ENCODE measurements at places on chromosomes 7 and 10. TPM values are rescaled to one million over a fixed set of nuclear protein-coding genes. Genes with fewer than 3 reads are reported as not detected.
A peak's percentile ranks its signal among the peaks of the same experiment; 100 is the strongest.

DNA sequence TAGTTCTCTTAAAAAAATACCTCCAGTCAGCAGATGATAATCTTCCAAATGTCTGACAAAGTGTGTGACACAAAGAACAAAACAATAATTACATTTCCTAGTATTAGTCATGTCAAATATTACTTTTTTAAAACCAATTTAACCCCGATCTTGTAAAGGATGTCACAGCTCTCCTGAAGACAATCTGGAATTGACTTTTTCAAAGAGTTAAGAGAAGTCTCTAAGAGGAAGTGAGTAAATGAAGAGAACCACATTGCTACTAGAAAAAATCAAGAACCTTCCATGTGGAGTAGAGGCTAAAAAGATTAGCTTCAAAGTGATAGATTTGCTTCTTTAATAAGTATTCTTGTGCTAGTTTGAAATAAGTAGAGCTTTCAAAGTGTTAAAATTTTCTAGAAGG lies 218.2 kb upstream of the IMMP2L start:
- H3K4me1 ChIP-seq = no peaks in the 10 kb centered on the region
- no peak for DNase-seq
- H3K27me3 ChIP-seq = no peaks in the 10 kb centered on the region
- peaks cover 3% of the 10 kb centered on the region for H3K36me3 ChIP-seq
- H3K27ac ChIP-seq = no peak overlapping the region
- no peak overlapping the region for H3K4me3 ChIP-seq

DNA sequence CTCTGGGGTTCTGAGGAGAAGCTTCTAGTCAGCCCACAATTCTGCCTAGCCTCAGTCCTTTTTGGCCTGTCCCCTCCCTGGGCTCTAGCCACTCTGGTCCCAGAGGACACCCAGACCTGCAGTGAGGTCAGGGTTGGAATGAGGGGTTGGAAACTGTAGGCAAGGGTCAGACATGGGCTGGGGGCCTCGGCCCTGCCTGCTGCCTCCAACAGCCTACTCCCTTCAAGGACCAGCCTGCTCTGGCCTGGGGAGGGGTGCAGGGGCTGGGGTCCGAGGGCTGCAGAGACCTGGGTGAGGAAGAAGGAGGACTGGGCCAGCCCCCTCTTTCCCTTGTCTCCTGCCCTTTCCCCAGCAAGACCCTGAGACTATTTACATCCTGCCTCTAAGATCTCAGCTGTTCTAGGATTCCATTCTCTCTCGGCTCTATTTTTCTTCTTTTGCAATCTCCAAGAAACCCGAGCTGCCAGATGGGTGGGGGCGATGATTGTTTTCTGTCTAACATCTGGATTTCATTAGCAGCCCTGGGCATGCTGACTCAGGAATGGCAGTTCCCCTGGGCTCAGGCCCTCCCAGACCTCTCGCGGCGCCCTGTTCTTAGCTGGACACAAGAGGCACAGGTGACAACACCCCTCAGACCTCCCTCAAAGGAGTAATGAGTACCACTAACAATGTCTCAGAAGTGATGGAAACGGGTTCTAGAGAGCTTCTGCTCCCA lies 23.1 kb downstream of the ZCCHC24 start:
- no peaks in the 10 kb centered on the region for H3K4me1 ChIP-seq
- no peak overlapping the region for H3K4me3 ChIP-seq
- no peak overlapping the region for H3K27ac ChIP-seq

DNA sequence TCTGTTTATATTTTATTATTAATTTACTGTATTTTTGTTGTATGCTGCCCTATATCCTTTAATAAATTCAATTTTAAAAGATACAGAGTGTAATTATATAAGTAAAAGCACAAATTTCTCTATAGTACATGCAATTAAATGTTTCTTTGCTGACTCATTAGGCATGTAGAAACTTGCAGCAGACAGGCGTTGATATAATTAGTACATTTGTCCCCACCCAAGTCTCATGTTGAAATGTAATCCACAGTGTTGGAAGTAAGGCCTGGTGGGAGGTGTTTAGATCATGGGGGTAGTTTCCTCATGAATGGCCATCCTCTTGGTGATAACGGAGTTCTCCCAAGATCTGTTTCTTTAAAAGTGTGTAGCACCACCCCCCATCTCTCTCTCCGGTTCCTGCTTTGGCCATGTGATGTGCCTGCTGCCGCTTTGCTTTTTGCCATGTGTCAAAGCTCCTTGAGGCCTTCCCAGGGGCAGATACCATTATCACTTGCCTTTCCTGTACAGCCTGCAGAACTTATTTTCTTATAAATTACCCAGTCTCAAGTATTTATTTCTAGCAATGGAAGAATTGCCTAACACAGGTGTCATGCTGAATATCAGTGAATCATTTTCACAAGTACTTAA lies 63.7 kb downstream of the TSPAN12 start:
- no peak overlapping the region for H3K27ac ChIP-seq
- H3K36me3 ChIP-seq = no peaks in the 10 kb centered on the region

The NUPR2 gene
- total RNA-seq = 1.1 TPM

- no peak overlapping the region for H3K4me3 ChIP-seq
- no peaks in the 10 kb centered on the region for H3K4me1 ChIP-seq
- no peaks in the 10 kb centered on the region for H3K36me3 ChIP-seq
- no peak overlapping the region for H3K27ac ChIP-seq
- H3K27me3 ChIP-seq = no peaks in the 10 kb centered on the region
Measured at GRCh38 chr10:121579656-121580055, 18.6 kb downstream of the FGFR2 start.

GRCh38 chr7:4959893-4960292 lies 906 bp upstream of the MMD2 start:
- no peak for DNase-seq
- no peaks in the 10 kb centered on the region for H3K27me3 ChIP-seq
- H3K27ac ChIP-seq = no peak overlapping the region
- no peaks in the 10 kb centered on the region for H3K36me3 ChIP-seq
- H3K4me1 ChIP-seq = peaks cover 2% of the 10 kb centered on the region

The LRRTM3 gene
- 0.06 TPM for total RNA-seq

GRCh38 chr10:110212119-110213006 lies 5.0 kb downstream of the MXI1 start:
- H3K27ac ChIP-seq = peak overlapping the region; percentile 47
- no peaks in the 10 kb centered on the region for H3K36me3 ChIP-seq
- H3K4me1 ChIP-seq = peaks cover 7% of the 10 kb centered on the region
- no peaks in the 10 kb centered on the region for H3K27me3 ChIP-seq
- peak; percentile 67 for DNase-seq
- H3K4me3 ChIP-seq = no peak overlapping the region

DNA sequence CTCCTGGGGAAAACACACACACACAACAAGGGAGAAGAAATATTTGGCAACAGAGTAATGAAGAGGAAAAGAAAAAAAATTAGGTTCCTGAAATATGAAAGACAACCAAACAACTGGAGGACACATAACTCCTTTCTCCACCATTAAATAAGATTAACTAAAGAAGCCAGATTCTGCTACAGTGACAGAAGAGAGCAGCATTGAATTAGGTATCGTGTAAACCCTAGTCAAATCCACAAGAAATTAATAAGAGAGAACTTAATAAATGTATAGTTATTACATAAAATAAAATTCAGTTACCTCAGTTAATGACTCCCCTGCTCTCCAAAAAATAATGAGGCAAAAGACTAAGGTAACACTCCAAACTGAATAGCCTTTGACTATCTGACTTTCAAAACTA lies 306.7 kb downstream of the CRPPA start:
- DNase-seq = no peak
- no peaks in the 10 kb centered on the region for H3K4me1 ChIP-seq
- no peak overlapping the region for H3K4me3 ChIP-seq
- peaks cover 2% of the 10 kb centered on the region for H3K36me3 ChIP-seq
- no peak overlapping the region for H3K27ac ChIP-seq

The GSTO2 gene
- total RNA-seq = 3.5 TPM

The SFXN3 gene
- 91.5 TPM for total RNA-seq

The TMEM270 gene
- not detected for total RNA-seq

DNA sequence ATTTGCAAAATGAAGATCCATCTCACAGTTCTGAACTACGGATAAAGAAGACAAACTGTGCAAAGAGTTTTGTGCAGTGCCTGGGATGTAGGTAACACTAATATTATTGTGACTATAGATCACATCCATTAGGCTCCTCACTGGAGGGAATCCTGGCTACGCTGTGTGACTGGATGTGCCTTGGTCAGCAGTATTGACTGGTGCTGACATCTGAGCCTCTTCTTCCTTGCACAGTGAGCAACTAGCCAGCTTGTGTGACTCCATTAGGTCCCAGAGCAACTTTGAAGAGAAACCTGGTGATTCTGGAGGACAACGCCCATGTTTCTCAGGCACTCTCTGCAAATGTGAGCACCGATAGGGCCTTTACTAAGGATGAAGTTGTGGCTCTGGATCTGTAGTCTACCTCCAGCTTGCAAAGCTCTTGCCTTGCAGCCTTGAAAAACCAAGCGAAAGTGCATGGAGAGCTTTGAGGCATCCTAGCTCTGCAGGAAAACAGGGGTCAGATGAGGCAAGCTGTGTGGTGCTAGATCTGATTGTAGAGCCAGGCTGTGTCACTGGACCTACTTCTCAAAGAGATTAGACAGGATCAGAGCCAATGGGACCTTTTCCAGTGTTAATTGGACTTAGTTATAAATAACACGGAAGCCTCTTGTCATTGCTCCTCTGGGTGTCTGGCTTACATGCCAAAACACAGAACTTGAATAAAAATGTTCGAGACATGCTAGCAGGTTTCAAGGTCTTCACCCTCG lies 303.6 kb upstream of the LYZL1 start:
- no peak for DNase-seq
- H3K27ac ChIP-seq = peak overlapping the region; percentile 32
- H3K36me3 ChIP-seq = no peaks in the 10 kb centered on the region
- H3K27me3 ChIP-seq = no peaks in the 10 kb centered on the region

The PDGFA gene
- 114 TPM for total RNA-seq

The ANLN gene
- 3.8 TPM for total RNA-seq

The COL13A1 gene
- 13.6 TPM for total RNA-seq

The PRRT4 gene
- 0.23 TPM for total RNA-seq

DNA sequence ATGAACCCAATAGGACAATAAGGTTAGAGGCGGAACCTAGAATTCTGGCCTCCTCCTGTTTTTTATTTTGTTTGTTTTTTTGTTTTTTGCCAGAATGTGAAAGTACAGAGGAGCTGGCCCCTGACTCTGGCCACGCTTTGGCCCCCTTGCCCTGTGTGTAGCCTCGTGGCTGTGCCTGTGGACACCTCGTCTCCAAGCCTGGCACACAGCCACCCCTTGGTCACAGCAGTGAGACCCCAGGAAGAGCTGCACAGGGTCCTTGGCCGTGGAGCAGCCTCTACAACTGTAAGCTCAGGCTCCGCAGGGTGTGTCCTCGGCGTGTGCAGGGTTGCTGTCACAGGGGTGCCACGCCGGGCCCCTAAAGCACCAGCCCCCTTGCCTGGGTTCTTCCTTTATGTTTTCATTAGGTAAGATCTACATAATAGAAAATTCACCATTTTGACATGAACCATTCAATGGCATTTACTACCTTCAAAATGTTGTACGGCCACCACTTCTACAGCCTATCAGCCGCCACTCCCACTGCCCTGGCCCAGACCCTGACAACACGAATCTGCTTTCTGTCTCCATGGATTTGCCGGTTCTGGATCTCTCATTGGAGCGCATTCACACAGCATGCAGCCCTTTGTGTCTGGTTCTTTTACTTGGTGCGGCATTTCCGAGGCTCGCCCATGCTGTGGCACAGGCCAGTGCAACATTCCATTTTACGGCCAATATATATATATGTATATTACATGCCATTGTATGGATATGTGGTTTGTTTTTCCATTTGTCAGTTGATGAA lies 51.0 kb downstream of the AMZ1 start:
- no peaks in the 10 kb centered on the region for H3K36me3 ChIP-seq
- no peak overlapping the region for H3K4me3 ChIP-seq
- no peaks in the 10 kb centered on the region for H3K4me1 ChIP-seq

DNA sequence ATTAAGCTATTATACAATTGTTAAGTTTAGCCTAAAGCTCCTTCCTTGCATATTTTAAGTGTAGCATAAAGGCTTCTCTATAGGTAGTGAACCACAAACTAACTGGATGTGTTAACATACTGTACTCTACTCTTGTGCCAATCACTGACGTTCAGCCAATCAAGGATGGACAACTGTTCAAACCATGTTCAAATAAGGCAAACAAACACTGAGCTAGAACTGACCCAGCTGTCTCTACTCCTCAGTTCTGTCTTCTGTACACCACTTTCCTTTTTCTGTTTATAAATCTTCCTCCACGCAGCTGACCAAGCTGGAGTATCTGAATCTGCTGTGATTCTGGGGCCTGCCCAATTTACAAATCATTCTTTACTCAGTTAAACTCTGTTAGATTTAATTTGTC lies 188.7 kb upstream of the MBL2 start:
- no peaks in the 10 kb centered on the region for H3K27me3 ChIP-seq
- DNase-seq = no peak
- no peaks in the 10 kb centered on the region for H3K36me3 ChIP-seq
- no peaks in the 10 kb centered on the region for H3K4me1 ChIP-seq
- H3K27ac ChIP-seq = no peak overlapping the region

- no peaks in the 10 kb centered on the region for H3K36me3 ChIP-seq
- DNase-seq = no peak
- H3K4me1 ChIP-seq = no peaks in the 10 kb centered on the region
- no peak overlapping the region for H3K4me3 ChIP-seq
Measured at GRCh38 chr10:131172433-131172832, 139.1 kb downstream of the TCERG1L start.

- DNase-seq = no peak
- no peaks in the 10 kb centered on the region for H3K4me1 ChIP-seq
- H3K36me3 ChIP-seq = no peaks in the 10 kb centered on the region
- H3K27ac ChIP-seq = no peak overlapping the region
- H3K4me3 ChIP-seq = no peak overlapping the region
Measured at GRCh38 chr10:7045891-7046599, 364.8 kb downstream of the SFMBT2 start.

GRCh38 chr10:127338399-127339110 lies 142.2 kb upstream of the INSYN2A start:
- no peak overlapping the region for H3K27ac ChIP-seq
- DNase-seq = no peak
- H3K4me3 ChIP-seq = no peak overlapping the region
- no peaks in the 10 kb centered on the region for H3K27me3 ChIP-seq
- H3K36me3 ChIP-seq = peaks cover 1% of the 10 kb centered on the region

GRCh38 chr10:77770081-77770867 lies 132.7 kb upstream of the KCNMA1 start:
- H3K36me3 ChIP-seq = no peaks in the 10 kb centered on the region
- no peak overlapping the region for H3K4me3 ChIP-seq
- no peaks in the 10 kb centered on the region for H3K4me1 ChIP-seq
- H3K27ac ChIP-seq = no peak overlapping the region
- no peaks in the 10 kb centered on the region for H3K27me3 ChIP-seq

DNA sequence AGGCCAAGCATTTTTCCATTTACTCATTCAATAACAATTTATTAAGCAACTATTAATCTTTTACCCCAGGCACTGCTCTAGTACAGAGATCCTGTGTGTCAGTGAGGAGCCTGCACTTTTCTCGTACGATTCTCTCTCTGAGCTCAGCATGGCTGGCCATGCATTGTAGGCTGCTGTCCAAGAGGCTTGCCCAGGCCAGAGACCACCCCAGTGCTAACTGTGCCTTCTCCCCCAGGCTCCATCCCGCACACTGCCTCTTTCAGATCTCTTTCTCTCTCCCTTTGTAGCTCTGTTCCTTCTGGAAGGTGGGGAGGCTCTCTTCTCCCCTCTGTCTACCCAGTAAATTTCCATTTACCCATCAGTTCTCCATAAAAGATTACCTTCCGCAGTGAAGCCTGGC lies 101.0 kb upstream of the IKZF1 start:
- no peak overlapping the region for H3K27ac ChIP-seq
- no peak for DNase-seq
- no peaks in the 10 kb centered on the region for H3K27me3 ChIP-seq
- H3K4me1 ChIP-seq = no peaks in the 10 kb centered on the region
- no peaks in the 10 kb centered on the region for H3K36me3 ChIP-seq
- H3K4me3 ChIP-seq = no peak overlapping the region

Measured in aorta (tissue), 5 donors.